Progenitor cell of endocrine pancreas (in vitro differentiated cells): ENCODE measurements at places on chromosomes 16 and 17.
A peak's percentile ranks its signal among the peaks of the same experiment; 100 is the strongest.

DNA sequence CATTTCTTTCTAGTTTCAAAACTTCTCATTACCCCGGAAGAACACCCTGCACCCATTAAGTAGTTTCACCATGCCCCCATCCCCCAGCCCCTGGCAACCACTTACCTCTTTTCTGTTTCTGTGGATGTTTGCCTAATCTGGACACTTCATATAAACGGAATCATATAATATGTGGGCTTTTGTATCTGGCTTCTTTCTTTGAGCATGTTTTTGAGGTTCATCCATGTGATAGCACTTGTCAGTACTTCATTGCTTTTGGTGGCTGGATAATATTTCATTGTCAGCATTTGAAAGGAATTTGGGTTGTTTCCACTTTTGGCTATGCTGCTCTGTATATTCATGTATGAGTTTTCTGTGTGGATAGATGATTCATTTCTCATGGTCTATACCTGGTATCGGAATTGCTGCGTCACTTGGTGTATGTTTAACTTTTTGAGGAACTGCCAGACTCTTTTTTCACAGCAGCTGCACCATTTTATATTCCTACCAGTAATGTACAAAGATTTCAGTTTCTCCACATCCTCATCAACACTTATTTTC is 30.0 kb upstream of the SLC5A10 start:
- no peak for DNase-seq

DNA sequence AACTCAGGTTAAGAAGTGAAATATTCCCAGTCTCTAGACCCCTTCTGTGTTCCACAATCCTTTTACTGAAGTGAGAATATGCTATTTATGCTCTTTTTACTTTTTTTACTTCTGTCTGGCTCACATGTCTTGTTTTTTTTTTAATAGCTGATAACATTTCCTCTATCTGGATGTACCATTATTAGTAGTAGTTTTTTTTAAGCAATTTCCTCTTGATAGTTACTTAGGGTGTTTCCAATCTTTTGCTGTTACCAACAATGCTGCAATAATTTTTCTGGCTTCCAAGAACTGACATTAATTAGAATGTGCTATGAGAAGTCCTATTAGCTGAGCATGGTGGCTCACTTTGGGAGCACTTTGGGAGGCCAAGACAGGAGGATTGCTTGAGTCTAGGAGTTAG is 32.0 kb downstream of the KSR1 start:
- no peak for DNase-seq

GRCh38 chr17:74478420-74479100 is 12.1 kb downstream of the CD300A start:
- DNase-seq: no peak

DNA sequence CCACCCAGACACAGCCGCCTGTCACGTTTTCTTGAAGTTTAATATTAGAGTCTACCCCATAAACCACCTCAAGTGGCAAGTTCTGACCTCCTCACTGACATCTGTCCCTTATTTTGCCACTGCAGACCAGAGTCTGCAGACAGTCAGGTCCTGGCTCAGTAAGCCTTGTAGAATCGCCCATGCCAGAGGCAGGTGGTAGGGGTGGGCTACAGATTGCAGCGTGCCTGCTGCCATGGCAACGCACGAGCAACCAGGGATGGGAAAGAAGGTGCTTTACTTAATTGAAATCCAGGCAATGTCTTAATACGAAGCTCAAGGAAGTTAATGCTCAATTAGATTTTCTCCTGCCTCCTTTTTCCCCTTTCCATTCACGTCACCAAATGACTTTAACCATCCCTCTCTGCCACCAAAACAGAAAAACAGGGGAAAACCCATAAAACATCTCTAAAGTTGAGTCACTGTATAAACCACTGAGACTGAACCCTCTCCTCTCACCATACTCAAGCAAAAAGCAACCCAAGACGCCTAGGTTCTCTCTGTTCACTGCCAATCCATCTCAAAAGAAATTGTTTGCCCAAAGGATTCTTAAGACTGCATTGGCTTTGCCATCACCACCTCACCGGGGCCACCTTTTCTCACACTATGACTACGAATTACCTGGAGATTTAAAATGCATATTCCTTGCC is 228.8 kb downstream of the SLC39A11 start:
- DNase-seq: no peak

DNA sequence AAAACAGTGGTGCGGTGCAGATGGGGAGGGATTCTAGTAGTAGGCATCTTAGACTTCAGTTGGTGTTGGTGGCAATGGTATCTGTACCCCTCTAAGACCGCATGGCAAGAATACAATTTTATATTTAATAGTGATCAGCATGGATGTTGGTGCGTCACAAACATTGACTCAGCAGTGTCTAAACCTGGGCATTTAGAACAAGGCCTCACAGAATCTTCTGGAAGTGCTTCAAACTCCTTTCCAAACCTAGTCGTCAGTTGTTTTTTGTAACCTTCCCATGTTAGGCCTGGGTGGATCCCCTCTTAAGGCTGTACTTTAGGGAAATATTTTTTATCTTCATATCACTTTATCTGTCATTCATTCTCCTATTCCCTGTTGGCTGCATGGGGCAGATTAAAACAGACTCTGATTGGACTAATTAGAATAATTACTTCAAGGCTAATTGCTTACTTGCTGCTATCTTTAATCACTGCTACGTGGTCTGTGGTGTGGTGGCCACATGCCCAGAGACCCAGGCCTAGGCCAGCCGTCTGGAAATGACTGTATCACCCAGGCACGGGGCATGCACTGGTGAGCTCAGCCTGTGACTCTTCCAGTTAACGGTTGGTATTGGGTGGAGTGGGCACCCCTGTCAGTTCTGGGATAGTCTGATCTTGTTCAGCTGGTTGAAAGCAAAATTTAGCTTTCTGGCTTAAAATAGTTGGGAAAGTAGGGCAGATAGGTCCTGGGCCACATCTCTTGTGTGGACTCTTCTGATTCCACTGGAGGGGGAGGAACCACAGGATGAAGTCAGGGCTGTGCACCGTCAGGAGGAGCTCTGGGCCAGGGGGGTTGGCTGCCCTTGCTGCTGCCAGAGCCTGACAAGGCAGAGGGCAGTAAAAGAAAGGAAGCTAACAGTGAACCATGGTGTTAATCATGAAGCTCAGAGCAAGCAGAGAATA is 4.5 kb downstream of the ALKBH5 start:
- no peak for DNase-seq

GRCh38 chr17:50020841-50021599 is 26.0 kb upstream of the DLX3 start:
- no peak for DNase-seq

DNA sequence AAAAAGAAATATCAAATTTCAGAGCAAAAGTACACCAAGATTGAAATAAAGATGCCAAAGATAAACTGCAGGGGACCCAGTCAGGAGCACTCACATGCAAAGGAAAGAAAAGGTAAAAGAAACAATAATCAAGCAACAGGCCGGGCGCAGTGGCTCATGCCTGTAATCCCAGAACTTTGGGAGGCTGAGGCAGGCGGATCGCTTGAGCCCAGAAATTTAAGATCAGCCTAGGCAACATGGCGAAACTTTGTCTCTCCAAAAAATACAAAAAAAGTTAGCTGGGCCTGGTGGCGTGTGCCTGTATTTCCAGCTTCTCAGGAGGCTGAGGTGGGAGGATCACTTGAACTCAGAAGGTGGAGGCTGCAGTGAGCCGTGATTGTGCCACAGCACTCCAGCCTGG is 107.6 kb upstream of the SMURF2 start:
- no peak for DNase-seq

DNA sequence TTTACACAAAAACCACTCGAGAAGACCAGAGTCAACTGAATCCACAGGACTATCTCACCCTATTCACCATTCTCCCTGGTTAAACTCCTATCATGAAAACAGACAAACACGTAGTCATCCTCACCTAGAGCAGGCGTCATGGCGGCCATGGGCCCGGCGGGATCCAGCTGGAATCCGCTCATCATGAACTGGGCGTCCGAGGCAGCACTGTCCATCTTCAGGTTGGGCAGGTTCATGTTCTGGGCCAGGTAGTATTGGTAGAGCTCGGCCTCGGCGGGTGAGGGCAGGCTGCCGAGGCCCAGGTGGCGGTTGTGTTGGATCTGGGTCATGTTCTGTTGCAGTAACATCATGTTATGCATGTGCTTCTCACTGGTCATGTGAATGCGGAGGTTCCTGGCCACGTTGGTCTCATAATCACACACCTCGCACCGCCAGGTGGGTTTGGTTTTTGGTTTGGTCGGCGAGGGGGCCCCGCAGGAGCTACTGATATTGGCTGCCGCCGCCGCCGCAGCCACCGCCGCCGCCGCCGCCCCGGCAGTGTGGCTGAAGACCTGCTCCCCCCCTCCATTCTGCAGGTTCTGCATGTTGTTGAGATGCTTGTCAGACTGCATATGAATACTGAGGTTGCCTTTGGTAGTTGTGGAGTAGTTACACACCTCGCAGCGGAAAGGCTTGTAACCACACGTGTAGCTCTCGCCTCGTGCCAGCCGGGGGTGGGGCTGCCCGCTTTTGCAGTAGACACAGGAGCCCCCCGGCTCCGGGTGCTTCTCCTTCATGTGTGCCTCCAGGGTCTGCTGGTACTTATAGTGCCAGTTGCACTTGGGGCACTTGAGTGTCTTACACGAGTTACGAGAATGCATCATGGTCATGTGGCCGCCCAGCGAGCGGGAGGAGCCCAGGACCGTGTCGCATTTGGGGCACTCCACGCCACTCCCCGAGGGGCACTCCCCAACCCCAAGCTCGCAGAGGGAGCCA is 90.3 kb downstream of the ZFHX3 start:
- DNase-seq: no peak

DNA sequence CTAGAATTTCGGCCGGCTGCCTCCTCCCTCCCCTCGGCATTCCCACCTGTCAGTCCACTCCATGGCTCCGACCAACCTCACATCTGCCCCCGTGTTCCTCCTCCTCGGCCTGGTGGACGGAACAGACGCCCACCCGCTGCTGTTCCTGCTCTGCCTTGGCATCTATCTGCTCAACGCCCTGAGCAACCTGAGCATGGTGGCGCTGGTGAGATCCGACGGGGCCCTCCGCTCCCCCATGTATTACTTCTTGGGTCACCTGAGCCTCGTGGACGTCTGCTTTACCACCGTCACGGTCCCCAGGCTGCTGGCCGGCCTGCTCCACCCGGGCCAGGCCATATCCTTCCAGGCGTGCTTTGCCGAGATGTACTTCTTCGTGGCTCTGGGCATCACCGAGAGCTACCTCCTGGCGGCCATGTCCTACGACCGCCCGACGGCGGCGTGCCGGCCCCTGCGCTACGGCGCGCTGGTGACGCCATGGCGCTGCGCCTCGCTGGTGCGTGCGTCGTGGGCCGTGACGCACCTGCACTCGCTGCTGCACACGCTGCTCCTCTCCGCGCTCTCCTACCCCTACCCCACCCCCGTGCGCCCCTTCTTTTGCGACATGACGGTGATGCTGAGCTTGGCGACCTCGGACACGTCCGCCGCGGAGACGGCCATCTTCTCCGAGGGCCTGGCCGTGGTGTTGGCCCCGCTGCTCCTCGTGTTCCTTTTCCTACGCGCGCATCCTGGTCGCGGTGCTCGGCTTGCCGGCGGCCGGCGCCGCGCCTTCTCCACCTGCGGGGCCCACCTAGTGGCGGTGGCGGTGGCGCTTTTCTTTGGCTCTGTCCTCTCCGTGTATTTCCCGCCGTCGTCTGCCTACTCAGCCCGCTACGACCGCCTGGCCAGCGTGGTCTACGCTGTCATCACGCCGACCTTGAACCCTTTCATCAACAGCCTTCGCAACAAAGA is at the start of gene OR3A2:
TSS of gene OR3A2 (minus strand) at position 440 of the 948 bp plus-strand sequence.
- no peak for DNase-seq

DNA sequence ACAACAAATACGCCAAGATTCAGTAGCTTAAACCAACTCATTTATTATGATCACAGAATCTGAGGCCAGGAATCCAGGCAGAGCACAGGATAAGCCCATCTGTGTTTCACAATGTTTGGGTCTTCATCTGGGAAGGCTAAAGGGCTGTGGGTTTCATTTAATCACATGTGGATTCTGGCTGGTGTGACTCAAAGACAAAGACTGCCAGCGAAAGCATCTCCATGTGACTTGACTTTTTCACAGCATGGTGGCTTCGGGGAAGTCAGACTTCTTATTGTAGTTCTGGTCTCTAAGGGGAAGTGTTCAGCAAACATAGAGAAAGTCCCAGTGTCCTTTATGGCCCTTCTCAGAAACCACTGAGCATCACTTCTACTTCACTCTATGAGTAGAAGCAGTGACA is 1014.4 kb upstream of the GOT2 start:
- DNase-seq: no peak

- peak; percentile 89 for DNase-seq
Measured at GRCh38 chr16:85610446-85611193, 2.5 kb upstream of the GSE1 start.

- no peak for DNase-seq
Measured at GRCh38 chr17:80187515-80187941, 17.7 kb downstream of the CARD14 start.

GRCh38 chr17:66714046-66715023 is 120.6 kb upstream of the CACNG5 start:
- no peak for DNase-seq

DNA sequence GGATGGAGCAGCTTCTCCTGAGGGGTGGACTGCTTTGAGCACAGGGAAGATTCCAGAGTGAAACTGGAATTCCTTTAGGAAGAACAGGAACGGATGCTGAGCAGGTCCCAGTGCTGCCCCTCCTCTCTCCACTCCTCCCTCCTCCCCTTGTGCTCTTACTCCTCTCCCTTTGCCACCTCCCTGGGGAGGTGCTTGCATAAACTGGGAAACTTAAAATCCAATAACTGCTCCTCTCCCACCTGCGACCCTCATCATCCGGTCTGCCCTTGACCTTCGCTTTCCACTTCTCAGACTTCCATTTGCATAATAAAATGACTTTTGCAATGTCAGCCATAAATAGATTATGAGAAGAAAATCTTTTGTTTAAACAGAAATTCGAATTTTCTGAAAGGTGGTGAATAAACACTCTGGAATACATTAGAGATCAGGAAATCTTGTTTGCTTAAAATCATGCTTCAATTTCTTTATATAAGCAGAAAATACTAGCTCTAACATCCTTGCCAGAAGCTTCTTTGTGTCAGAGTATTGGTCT is 23.7 kb downstream of the HSBP1 start:
- no peak for DNase-seq

DNA sequence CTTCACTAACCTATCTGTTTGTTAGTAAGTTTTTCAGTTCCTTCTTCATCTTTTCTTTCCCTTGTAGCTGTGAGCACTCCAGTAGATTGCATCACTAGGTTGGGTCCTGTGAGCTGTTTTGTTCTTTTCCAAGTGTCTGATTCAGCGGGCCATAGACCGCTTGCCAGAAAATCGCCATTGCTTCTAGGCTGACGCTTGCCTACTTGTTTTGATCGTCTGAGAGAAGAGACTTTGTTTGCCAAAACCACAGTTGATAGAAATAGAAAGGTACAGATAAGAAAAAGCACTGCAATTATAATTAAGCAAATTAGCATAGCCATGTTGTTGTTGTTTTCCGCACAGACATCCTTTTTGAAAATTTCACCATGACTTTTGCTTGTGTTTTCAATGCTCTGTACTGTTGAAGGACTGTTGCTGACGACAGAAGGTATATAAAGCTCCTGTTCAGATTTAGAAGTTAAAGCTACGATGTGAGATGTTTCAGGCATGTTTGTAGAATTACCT is 3.1 kb downstream of the EVI2A start:
- DNase-seq: no peak

- peak; percentile 24 for DNase-seq
Measured at GRCh38 chr16:54286366-54287130, at the start of gene IRX3. Gene IRX3 (minus strand): TSS chr16:54286787. CDS start chr16:54286050, 737 bp downstream.
